ENCODE measurements at places on chromosomes 6 and 20.

DNA sequence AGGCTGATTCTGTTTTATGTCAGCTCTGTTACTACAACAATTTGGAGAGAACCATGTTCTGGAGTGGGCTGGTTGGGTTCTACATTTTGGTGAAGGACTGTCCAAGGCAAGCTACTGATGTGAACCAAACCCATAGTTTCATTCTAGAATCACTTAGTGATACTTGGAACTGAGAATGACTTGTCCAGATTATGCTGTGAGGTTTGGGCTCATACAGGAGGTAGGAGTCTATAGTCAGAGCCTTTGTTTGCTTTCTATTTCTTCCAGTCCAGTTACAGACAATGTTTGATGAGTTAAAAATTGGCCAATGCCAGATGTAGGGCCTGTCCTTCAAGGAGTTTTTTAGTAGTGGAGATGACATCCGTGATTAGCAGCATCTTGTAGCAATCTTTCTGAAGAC, 97.9 kb downstream of the LRRC1 start:
- DNase-seq: no peak
- H3K4me1 ChIP-seq: peaks cover 9% of the 10 kb centered on the region
- H3K27ac ChIP-seq: no peak overlapping the region
- no peaks in the 10 kb centered on the region for H3K27me3 ChIP-seq
- no peaks in the 10 kb centered on the region for H3K36me3 ChIP-seq

DNA sequence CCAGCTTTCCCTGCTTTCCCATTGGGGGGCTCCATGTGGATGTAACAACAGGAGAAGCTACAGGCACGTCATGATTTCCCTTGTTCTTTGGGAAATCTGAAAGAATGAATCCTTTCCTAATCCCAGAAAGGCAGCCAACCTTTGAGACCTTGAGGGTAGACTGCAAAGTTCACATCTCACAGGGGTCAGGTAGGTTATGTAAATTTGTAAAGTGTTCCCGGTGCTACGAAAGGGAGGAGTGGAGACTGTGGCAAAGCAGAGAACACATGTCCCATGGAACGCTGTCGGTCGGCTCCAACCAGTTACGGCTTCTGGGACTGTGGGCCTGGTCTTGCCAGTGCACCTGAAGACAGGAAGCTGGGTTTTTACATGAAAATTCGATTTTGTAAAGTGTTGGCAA, 85.1 kb downstream of the RSPH3 start:
- H3K4me3 ChIP-seq: no peak overlapping the region
- no peaks in the 10 kb centered on the region for H3K27me3 ChIP-seq

DNA sequence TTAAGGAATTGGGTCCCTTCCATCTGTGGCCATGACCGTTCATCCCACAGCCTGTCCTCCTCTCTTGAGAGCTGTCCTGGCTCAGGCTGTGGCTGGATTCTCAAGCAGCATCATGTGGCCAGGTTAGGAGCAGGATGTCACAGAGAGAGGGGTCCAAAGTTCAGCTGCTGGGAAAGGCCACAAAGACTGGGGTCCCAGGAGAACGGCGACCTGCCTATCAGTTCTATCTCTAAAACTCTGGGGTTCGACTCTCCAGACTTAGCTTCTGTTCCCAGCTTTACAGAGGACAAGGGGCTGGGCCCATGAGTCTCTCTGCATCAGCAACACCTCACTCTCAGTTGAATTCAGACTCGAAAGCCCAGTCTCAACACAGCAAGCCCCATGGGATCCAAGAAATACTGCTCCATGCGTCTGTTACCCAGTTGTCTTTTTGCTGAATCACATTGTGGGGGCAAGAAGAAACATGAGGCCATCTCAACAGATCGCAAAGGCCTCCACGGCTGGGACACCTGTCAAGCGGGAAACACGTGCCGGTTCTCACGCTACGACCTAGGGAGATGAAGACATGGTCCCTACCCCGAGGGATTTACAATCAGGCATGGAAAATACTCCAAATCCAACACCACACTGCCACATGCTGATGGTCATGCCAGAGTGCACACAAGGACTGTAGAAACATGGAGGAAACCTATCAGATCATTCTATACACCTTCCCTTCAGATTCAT, 95.4 kb downstream of the SLC22A23 start:
- H3K27me3 ChIP-seq: no peaks in the 10 kb centered on the region
- no peak for DNase-seq
- H3K4me1 ChIP-seq: peaks cover 1% of the 10 kb centered on the region
- H3K27ac ChIP-seq: no peak overlapping the region

- no peak for DNase-seq
- H3K4me3 ChIP-seq: no peak overlapping the region
- H3K36me3 ChIP-seq: no peaks in the 10 kb centered on the region
- no peaks in the 10 kb centered on the region for H3K27me3 ChIP-seq
These were observed 125.7 kb upstream of the PHACTR1 start for GRCh38 chr6:12590901-12591300.

- DNase-seq: no peak
- H3K4me1 ChIP-seq: peaks cover 12% of the 10 kb centered on the region
- H3K27me3 ChIP-seq: no peaks in the 10 kb centered on the region
- no peak within 1 kb of the TSS for H3K27ac ChIP-seq
- H3K4me3 ChIP-seq: peak within 1 kb of the TSS; percentile 80
These were observed at the start of gene AFDN for GRCh38 chr6:167826896-167827582. TSS of gene AFDN (plus strand) at chr6:167826911. CDS start at chr6:167827133, 222 bp downstream.

GRCh38 chr6:14511061-14511586, 393.6 kb downstream of the CD83 start:
- DNase-seq: no peak
- H3K36me3 ChIP-seq: no peaks in the 10 kb centered on the region
- H3K27me3 ChIP-seq: no peaks in the 10 kb centered on the region
- no peak overlapping the region for H3K27ac ChIP-seq
- no peak overlapping the region for H3K4me3 ChIP-seq

- H3K27ac ChIP-seq: no peak overlapping the region
- H3K4me3 ChIP-seq: no peak overlapping the region
- H3K4me1 ChIP-seq: no peaks in the 10 kb centered on the region
- H3K36me3 ChIP-seq: no peaks in the 10 kb centered on the region
These were observed 581.8 kb downstream of the CD109 start for GRCh38 chr6:74277777-74278186.

- peak; percentile 66 for DNase-seq
- H3K27ac ChIP-seq: no peak overlapping the region
- no peak overlapping the region for H3K4me3 ChIP-seq
- no peaks in the 10 kb centered on the region for H3K27me3 ChIP-seq
These were observed 402.9 kb upstream of the RUNX2 start for GRCh38 chr6:44925100-44925739.

DNA sequence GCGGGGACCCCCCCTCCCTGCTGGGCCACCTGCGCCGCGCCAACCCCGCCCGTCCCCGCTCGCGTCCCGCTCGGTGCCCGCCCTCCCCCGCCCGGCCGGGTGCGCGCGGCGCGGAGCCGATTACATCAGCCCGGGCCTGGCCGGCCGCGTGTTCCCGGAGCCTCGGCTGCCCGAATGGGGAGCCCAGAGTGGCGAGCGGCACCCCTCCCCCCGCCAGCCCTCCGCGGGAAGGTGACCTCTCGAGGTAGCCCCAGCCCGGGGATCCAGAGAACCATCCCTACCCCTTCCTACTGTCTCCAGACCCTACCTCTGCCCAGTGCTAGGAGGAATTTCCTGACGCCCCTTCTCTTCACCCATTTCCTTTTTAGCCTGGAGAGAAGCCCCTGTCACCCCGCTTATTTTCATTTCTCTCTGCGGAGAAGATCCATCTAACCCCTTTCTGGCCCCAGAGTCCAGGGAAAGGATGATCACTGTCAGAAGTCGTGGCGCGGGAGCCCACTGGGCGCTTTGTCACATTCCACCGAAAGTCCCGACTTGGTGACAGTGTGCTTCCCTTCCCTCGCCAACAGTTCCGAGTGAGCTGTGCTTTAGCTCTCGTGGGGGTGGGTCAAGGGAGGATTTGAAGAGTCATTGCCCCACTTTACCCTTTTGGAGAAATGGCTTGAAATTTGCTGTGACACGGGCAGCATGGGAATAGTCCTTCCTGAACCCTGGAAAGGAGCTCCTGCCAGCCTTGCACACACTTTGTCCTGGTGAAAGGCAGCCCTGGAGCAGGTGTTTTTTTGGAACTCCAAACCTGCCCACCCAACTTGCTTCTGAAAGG, 2.1 kb downstream of the VEGFA start:
- H3K4me1 ChIP-seq: peaks cover 40% of the 10 kb centered on the region
- DNase-seq: no peak
- no peaks in the 10 kb centered on the region for H3K36me3 ChIP-seq
- H3K27ac ChIP-seq: peak overlapping the region; percentile 75
- peaks cover 3% of the 10 kb centered on the region for H3K27me3 ChIP-seq

GRCh38 chr6:111980143-111980542, 73.8 kb upstream of the CCN6 start:
- no peaks in the 10 kb centered on the region for H3K36me3 ChIP-seq
- no peak overlapping the region for H3K4me3 ChIP-seq
- H3K4me1 ChIP-seq: peaks cover 8% of the 10 kb centered on the region
- H3K27me3 ChIP-seq: no peaks in the 10 kb centered on the region

- no peaks in the 10 kb centered on the region for H3K36me3 ChIP-seq
- no peaks in the 10 kb centered on the region for H3K4me1 ChIP-seq
- H3K27ac ChIP-seq: no peak overlapping the region
- no peak overlapping the region for H3K4me3 ChIP-seq
These were observed 91.8 kb downstream of the PLEKHG1 start for GRCh38 chr6:150691463-150691862.

DNA sequence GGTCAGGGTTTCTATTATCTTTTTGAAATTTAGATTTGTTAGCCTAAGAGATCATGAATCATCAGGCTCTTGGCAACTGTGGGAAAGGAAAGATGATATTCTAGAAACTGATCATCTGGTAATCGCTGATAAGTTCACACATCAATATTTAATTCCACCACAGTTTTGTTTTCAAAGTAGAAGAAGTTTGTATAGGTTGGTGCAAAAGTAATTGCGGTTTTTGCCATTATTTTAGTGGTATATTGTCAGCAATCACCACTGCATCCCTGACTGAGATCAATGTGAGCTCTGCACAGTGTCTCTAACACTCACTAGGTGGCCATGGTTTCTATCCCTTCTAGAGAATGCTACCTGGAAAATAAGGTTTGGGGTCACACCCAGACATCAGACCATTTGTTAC, 17.0 kb upstream of the PXDC1 start:
- H3K4me3 ChIP-seq: no peak overlapping the region
- no peaks in the 10 kb centered on the region for H3K4me1 ChIP-seq
- no peak for DNase-seq
- H3K27me3 ChIP-seq: peaks cover 3% of the 10 kb centered on the region

DNA sequence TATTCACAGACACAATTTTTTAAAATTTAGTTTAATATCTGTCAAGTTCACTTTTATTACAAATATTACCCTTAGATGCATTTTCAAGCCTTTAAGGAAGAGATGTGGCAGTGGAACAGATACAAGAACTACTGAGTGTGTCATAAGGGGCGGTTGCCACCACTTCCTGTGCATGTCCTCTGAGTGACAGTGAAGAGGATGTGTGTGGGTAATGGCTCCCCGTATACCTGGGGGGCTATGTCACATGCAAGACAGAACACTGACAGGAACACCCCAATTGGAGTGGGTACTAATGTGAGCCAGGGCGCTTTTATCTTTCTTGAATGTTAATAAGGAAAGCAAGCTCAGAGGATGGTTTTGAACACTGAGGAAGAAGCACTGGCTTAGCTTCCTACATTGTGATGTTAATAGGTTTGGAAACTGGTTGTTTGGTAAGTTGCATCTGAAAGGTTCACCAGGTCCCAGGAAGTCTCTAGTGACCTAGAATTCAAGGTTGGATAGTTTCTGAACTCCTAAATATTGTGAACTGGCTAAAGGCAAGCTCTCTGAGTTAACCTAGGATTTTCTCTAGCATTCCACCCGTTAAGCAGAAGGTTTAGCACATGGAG, 83.4 kb upstream of the ASF1A start:
- H3K36me3 ChIP-seq: peaks cover 2% of the 10 kb centered on the region
- no peak overlapping the region for H3K27ac ChIP-seq
- no peak overlapping the region for H3K4me3 ChIP-seq
- no peaks in the 10 kb centered on the region for H3K27me3 ChIP-seq

GRCh38 chr6:30055513-30055912, 5.6 kb upstream of the POLR1H start:
- no peak for DNase-seq
- no peak overlapping the region for H3K27ac ChIP-seq
- H3K4me3 ChIP-seq: no peak overlapping the region
- peaks cover 7% of the 10 kb centered on the region for H3K4me1 ChIP-seq
- no peaks in the 10 kb centered on the region for H3K27me3 ChIP-seq

DNA sequence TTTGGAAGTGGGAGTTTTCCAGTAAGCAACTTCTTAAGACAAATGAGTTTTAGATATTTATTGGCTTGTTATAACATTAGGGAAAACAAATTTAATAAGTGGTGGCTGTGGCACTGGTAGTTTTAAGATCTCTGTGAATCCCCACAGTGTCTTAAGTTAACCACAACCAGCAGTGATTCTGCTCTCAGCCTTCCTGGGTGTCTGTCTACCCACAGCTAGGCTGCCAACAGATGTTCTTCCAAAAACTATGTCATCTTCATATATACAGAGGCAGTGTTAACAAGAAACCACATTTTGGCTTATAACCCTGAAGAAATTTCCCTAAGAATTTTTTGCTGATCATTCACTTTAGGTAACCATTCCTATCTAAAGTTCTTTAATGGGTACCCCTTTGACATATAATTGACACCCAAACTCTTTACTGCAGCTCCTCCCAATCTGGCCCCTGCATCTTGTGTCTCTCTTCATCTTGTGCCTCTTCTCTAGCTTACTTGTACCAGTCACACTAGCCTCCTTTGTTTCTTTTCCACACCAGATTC, 52.7 kb downstream of the TOP1 start:
- H3K27ac ChIP-seq: no peak overlapping the region
- H3K27me3 ChIP-seq: no peaks in the 10 kb centered on the region
- H3K36me3 ChIP-seq: peaks cover 47% of the 10 kb centered on the region
- peaks cover 5% of the 10 kb centered on the region for H3K4me1 ChIP-seq

DNA sequence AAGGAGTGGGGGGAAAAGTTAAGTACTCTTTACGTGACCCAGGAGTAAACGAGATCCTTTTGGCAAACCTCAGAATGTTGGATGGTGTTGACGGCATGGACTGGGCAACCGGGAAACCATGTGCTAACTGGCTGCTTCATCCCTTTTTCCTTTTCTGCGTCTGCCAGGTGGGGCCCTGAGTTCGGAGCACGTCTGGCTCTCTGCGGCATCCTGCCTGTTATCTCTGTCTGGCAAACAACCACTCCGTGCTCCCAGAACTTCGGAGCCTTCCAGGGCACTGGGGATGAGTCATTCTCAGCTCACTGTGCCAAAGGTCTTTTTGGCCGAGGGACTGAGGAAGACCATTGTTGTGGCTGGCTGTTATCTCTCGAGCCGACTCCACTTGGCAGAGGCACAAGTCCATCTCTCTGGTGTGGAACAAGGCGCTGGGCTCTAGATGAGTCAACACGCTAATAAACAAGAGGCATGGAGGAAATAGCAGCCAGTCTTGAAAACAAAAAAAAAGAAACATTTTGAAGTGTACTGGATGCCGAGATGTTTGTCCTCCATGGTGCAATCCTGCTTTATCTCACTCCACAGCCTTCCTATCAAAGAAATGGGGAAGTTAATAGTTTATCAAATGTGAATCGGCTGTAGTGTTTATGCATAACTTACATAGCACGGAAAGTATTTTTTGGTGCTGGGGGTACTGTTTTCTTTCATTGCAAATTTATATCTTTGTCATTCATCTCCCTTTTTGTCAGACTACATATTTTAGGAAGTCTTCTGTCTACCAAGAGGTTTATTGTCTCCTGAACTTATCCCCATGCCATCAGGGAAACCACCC, 64.6 kb upstream of the TXNDC5 start:
- peak; percentile 98 for DNase-seq
- peaks cover 19% of the 10 kb centered on the region for H3K4me1 ChIP-seq
- no peaks in the 10 kb centered on the region for H3K27me3 ChIP-seq

- H3K4me3 ChIP-seq: no peak overlapping the region
- peaks cover 10% of the 10 kb centered on the region for H3K4me1 ChIP-seq
- no peak for DNase-seq
- H3K27ac ChIP-seq: no peak overlapping the region
- H3K36me3 ChIP-seq: no peaks in the 10 kb centered on the region
These were observed 559.4 kb upstream of the AGPAT4 start for GRCh38 chr6:161833099-161833860.
